ENCODE measurements at places on chromosomes 12 and 14.

DNA sequence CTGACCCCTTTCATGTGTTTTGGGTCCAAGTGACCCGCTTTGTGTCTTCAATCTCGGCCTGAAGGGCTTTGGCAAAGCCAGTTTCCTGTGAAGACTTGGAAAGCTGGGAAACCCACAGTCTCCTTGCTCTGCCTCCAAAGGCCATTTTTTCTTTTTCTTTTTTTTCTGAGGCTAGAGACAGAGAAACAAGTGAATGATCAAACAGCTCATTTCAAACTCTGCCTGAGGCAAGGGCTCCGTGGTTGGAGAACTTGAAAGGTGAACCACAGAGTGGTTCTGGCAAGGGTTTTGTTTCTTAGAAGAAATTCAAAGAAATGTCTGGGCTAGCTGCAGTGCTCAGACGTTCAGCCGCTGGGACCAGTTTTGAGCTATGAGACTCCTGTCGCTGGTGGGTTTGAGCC lies 62.7 kb downstream of the ERH start:
- no peak for DNase-seq

DNA sequence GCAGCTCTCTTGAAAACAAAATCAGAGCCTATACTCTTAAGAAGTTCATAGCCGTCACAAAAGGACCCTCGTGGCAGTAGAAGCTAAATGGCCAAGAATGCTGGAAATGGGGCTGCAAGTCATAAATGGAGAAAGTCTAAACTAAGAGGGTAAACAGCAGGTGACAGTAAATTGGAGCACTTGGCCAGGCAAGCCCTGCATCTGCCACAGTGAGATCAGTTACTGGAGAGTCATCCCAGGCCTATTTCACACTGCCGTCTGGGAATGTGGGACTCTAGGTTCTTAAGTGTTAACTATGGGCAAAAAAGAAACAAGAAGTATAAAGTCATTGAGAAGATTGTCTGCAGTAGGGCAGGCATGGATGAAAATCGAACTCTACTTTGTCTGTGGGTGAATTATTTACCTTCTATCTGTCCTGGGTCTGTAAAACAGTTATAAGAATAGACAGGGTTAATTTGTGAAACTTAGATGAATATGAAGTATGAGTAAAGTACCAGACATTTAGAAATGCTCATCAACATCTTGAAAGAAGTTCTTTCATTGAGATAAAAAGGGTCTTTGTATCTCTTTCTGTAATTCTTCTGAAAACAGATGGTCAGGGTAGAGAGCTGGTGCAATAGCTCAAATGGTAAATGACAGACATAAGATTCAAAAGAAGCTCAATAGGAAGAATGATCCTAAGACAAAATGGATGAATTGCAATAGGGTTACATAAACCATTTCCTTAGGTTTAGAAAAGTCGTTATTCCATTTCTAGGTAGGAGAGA lies 792.5 kb downstream of the DIO2 start:
- no peak for DNase-seq

GRCh38 chr12:46470036-46470627 lies 97.6 kb upstream of the SLC38A2 start:
- DNase-seq = no peak

- no peak for DNase-seq
Measured at GRCh38 chr14:94050231-94050880, 24.2 kb downstream of the OTUB2 start.

DNA sequence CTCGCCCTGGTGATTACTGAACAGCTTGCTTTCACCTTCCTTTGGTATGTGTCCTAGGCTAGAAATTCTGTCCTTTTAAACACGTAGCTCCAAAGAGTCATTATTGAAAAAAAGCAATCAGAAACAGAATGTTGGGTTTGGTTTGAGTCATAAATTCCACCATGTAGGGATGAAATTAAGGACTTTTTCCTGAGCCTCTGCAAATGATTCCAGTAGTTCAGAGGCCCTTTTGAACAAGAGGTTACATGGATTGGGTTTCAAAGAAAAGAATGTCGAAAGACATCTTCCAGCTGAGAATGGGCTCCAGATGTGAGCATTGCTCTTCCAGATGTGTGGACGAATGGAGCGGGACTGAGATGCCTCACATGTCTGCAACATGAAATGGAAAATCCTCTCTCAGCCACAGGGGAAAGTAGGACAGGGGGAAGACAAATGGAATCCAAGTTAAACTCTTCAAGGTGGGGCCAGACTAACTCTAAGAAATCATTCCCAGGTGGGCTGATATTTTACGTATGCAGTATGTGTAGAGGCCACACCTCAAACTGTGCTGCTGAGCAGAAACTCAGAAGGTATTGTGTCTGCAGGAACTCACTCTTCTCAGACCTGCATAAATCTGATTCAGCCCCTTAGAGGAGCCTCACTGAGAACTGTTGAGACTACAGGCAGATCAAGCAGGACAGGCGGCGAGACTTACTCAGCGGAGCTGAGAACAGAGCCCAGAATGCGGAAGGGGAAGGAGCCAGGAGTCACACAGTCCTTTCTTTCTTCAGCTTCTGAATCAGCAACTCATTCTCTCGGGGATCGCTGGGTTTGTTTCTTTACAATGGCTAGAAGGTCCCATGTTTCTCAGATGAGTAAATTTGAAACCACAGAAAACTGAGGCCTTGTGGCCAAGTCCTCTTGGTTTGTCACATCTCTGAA lies 23.3 kb upstream of the EMP1 start:
- peak; percentile 76 for DNase-seq

- no peak for DNase-seq
Measured at GRCh38 chr14:90191154-90191553, 65.2 kb upstream of the PSMC1 start.

DNA sequence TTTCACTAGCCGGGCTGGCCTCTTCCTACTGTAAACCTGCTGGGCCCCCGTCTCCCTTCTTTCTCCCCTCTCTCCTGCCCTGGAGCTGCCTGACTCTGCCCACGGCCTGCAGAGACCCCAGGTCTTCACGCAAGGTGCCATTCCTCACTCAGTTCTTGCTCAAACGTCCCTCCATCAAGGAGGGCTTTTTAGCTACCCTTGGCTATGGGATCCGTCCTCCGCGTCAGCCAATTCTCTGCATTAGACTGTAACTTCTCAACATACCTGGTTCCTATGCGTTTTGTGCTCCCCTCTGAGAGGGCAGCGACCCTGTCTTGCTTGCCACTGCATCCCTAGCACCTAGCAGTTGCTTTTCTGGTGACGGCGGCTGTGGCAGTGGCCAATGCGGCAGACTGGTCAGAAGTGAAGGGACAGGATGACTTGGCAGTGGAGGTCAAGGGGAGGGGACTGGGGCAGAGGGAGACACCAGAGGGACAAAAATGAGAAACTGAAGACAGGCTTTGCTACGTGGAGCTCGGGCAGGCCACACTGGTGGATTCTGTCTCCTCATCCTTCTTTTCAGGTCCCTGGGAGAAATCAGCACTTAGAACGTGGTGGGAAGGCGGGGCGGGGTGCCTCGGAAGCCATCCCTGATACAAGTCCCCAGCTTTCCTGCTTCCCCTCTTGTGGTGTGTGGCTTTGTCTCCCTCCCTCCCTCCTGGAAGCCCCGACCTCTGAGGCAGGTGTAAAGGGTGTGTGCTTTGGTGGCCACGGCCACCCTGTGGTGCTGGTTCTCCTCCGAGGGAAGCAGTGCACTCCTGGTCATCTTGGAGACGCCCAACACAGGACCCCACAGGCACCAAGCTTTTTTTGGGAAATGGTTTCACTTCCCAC lies 1.8 kb downstream of the B3GNT4 start:
- DNase-seq = no peak

- DNase-seq = no peak
Measured at GRCh38 chr12:10189653-10190052, 10.8 kb downstream of the TMEM52B start.

DNA sequence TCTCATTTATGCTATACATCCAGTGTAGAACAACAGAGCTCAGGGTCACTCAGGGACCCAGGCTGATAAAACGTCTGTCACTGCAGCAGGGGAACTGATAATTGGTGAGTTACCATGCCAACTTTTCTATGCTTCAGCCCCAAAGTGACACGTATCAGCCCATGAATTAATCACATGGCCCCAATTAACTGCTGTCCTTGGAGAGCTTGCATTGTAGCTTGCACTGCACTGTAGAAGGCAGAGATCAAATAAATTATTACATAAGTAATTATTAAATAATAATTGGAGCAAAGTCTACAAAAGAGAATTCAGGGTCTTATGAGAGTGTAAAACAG lies 144.6 kb downstream of the SUDS3 start:
- no peak for DNase-seq

Measured in GM12864 (cell line).